ENCODE measurements at places on chromosomes 3 and 15. TPM values are rescaled to one million over a fixed set of nuclear protein-coding genes. Genes with fewer than 3 reads are reported as not detected.

Gene GOLGA8J
- total RNA-seq: not detected

Gene SCN11A
- total RNA-seq: not detected

Gene OSBPL10
- total RNA-seq: 25.5 TPM

- no peaks in the 10 kb centered on the region for H3K36me3 ChIP-seq
- no peak overlapping the region for H3K27ac ChIP-seq
- H3K4me3 ChIP-seq: no peak overlapping the region
- no peaks in the 10 kb centered on the region for H3K27me3 ChIP-seq
Measured at GRCh38 chr3:152058856-152059255, 185.4 kb downstream of the SUCNR1 start.

GRCh38 chr3:3309887-3310286 lies 130.4 kb upstream of the CRBN start:
- H3K36me3 ChIP-seq: no peaks in the 10 kb centered on the region
- H3K27ac ChIP-seq: no peak overlapping the region
- H3K4me3 ChIP-seq: no peak overlapping the region
- H3K4me1 ChIP-seq: no peaks in the 10 kb centered on the region

DNA sequence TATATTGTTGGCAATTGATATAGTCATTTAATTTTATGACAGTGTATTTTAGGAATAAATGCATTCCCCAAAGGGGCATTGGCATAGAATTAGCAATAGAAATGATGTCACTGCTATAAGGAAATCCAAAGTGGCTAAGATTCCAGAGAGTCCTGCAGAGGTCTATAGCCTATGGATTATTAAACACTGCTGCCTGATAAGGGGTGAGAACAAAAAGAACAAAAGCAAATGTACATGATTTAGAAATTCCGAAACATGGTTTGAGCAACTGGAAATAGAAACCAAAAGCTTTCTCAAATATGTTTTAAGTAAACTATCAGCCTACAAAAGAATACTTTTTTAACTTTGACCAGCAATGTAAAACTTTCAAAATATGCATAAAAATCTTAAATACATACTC lies 280.1 kb upstream of the RASGRP1 start:
- H3K36me3 ChIP-seq: no peaks in the 10 kb centered on the region
- H3K4me3 ChIP-seq: no peak overlapping the region
- no peak overlapping the region for H3K27ac ChIP-seq
- H3K4me1 ChIP-seq: no peaks in the 10 kb centered on the region
- no peaks in the 10 kb centered on the region for H3K27me3 ChIP-seq

DNA sequence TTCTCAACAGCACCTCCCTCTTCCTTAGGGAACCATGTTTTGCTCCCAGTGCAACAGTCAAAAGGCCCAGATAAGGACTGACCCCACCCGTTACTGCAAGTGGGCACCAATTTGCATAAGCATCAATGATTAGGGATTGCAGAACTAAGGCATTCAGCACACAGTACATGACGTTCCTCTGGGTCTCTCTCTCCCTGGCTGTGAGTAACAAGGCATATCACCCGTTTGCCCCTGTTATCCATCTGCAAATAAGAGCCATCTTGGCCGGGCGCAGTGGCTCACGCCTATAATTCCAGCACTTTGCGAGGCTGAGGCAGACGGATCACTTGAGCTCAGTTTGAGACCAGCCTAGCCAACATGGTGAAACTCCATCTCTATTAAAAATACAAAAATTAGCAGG lies 18.8 kb downstream of the MAGI1 start:
- no peaks in the 10 kb centered on the region for H3K36me3 ChIP-seq
- H3K4me3 ChIP-seq: no peak overlapping the region
- H3K27ac ChIP-seq: no peak overlapping the region
- H3K27me3 ChIP-seq: no peaks in the 10 kb centered on the region

DNA sequence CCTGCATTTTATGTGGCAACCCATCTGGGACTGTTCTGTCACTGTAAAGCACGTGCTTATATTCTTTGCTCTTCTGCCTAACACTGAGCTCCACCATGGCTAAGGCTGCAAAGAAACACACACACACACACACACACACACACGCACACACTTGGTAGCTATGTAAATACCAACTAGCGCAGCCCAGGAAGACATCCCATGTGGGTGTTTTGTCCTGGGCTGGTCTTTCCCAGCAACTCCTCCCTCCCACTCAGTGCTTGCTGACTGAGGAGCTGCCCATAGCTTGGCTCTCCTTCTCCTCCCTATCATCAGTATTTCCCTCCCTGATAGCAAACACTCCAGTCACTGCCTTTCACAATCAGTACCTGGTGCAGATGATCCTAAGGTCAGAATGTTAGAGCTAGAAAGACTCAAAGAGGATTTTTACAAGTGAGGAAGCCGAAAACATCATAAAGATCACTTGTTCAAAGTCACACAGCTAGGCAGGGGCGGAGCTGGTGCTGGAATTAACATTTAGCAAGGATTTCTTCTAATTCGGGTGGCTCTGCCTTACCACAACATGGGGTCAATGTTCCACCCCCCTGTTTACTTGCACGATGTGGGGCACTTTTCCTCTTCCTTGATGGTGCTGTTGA lies 377.1 kb upstream of the TBL1XR1 start:
- H3K36me3 ChIP-seq: no peaks in the 10 kb centered on the region
- H3K27me3 ChIP-seq: no peaks in the 10 kb centered on the region
- no peak for ATAC-seq
- no peaks in the 10 kb centered on the region for H3K4me1 ChIP-seq
- H3K27ac ChIP-seq: no peak overlapping the region

Gene BFSP2
- not detected for total RNA-seq

DNA sequence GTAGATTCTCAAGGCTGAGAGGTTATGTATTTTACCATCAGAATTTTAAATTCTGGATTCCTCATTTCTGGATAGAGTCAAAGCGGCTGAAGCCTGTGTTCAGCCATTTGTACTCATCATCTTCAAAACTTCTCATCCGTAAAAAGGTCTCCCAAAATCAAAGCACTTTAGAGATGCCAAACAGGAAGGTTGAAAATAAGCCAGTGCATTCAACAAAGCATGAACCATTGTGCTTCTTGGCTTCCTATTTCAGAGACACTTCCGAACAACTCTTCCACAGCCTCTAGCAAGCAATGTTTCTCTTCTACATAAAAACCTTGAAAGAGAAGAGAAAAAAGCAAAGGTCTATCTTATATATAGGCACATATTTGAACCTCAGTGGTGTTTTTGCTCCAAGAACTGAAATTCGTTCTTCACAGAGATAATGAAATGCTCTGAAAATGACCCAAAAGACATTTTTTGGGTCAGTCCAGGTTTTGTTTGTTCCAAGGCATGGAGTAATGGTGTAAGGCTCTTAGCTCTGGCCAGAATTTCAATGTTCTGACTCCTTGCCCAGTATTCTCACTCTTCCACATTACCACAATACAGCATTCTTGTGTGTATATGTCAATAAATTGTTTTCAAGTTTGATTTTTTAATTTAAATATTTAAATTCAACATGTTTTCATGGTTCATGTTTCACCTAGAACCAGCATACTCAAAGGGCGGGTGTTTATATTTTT lies 163.1 kb downstream of the STAC start:
- H3K4me1 ChIP-seq: no peaks in the 10 kb centered on the region
- no peak overlapping the region for H3K4me3 ChIP-seq
- no peak overlapping the region for H3K27ac ChIP-seq
- H3K36me3 ChIP-seq: no peaks in the 10 kb centered on the region

DNA sequence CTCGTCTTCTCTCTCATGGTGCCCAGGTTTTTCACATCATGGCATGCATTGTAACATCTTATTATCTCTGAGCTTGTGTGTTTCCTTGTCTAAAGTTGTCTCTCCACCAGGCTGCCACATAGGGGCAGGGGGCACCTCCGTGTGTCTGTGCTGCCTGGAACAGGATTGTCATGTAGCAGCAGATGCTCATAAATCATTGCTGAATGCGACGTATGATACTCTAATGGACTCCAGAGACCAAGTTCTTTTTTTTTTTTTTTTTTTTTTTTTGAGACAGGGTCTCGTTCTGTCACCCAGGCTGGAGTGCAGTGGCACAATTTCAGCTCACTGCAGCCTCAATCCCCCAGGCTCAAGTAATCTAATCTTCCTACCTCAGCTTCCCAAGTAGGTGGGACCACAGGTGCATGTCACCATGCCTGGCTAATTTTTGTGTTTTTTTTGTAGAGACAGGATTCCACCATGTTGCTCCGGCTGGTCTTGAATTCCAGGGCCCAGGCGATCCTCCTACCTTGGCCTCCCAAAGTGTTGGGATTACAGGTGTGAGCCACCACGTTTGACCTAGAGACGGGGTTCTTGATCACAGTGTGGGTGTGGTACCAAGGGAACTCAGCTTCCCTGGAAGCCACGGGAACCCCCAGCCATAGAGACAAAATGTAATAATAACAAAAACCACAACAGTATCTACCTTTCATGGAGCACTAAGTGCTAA lies 4.7 kb upstream of the DNASE1L3 start:
- no peak for ATAC-seq
- no peak overlapping the region for H3K4me3 ChIP-seq
- H3K27ac ChIP-seq: no peak overlapping the region
- H3K36me3 ChIP-seq: no peaks in the 10 kb centered on the region

- no peaks in the 10 kb centered on the region for H3K36me3 ChIP-seq
- H3K27ac ChIP-seq: no peak overlapping the region
- peaks cover 13% of the 10 kb centered on the region for H3K4me1 ChIP-seq
Measured at GRCh38 chr3:170584585-170585007, 1.3 kb downstream of the SLC7A14 start.

DNA sequence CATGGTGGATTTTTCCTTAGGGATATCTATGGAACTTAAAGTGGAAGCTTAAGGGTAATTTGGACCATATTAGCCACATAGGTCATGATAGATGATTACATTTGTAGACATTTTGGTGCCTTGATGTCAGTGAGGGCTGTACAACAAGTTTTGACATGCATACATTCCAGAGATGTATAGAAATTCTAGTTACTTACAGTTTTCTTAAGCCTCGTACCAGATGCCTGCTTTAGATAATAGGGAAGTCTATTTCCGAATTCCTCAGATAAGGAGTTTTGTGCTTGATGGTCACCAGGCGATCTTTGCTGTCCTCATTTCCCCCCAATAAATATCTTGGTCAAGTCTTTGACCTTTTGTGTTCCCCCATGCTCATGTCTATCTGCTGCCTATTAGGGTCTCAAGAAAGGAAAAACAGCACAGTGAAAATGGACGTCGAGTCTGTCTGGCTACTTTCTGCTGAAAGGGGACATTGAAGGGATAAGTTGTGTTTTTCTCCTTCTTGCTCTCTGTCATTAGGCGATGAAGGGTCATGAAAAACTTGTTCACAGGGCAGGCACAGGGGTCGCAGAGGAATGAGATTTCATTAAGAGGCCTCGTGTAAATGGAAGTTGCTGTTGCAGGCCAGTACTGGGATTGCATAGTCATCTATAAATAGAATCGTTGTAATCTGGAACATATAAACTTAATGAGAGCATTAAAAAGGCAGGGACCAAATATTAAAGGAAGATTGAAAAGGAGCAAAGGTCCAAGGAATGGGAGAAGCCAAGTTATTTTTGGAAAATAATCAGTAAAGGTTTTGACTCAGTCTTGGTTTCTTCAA lies 20.0 kb upstream of the SENP7 start:
- no peak overlapping the region for H3K27ac ChIP-seq
- ATAC-seq: no peak

GRCh38 chr3:158568784-158569183 lies 2.2 kb upstream of the MLF1 start:
- H3K36me3 ChIP-seq: no peaks in the 10 kb centered on the region
- ATAC-seq: no peak
- no peak overlapping the region for H3K4me3 ChIP-seq
- H3K27ac ChIP-seq: no peak overlapping the region
- peaks cover 23% of the 10 kb centered on the region for H3K4me1 ChIP-seq

Gene RPUSD2
- 11.6 TPM for total RNA-seq

- no peak overlapping the region for H3K27ac ChIP-seq
- no peaks in the 10 kb centered on the region for H3K4me1 ChIP-seq
- H3K36me3 ChIP-seq: no peaks in the 10 kb centered on the region
Measured at GRCh38 chr15:51186181-51186705, 91.5 kb upstream of the TNFAIP8L3 start.

Gene GOLGA8R
- 4.0 TPM for total RNA-seq

Gene CCR3
- not detected for total RNA-seq

DNA sequence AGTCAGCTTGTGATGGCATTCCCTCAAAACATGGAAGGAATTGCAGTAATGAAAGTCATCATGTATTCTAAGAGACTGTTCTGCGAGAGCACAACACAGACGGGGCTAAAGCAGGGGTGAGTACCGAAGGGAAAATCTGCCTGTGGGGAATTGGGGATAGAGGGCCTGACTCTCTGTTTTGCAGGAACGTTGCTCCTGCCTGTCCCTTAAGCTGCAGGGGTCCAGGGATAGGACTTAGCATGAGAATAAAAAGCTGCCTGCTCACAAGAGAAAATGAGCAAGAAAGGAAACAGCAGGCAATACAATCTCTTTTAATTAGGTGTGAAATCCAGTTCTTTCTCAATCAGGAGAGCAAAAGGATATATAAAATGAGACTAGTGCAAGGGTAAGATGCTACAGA lies 62.2 kb downstream of the TIGIT start:
- no peaks in the 10 kb centered on the region for H3K4me1 ChIP-seq
- no peaks in the 10 kb centered on the region for H3K36me3 ChIP-seq
- H3K4me3 ChIP-seq: no peak overlapping the region
- no peak overlapping the region for H3K27ac ChIP-seq
- no peak for ATAC-seq

Gene UCN2
- total RNA-seq: 0.19 TPM

DNA sequence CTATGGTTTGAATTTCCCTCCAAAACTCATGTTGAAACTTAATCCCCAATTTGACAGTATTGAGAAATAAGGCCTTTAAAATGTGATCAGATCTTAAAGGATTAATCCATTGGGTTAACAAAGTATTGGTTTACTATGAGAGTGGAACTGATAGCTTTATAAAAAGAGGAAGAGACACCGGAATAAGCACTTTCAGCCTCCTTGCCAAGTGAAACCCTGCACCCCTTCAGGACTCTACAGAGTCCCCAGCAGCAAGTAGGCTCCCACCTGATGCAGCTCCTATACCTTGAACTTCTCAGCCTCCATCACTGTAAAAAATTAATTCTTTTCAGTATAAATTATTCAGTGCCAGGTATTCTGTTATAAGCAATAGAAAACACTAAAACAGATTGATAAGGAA lies 348.3 kb downstream of the CGGBP1 start:
- H3K36me3 ChIP-seq: no peaks in the 10 kb centered on the region
- H3K4me3 ChIP-seq: no peak overlapping the region
- no peak for ATAC-seq
- H3K4me1 ChIP-seq: no peaks in the 10 kb centered on the region
- no peak overlapping the region for H3K27ac ChIP-seq

- no peak for ATAC-seq
- no peaks in the 10 kb centered on the region for H3K36me3 ChIP-seq
- H3K27ac ChIP-seq: no peak overlapping the region
- H3K27me3 ChIP-seq: no peaks in the 10 kb centered on the region
Measured at GRCh38 chr3:14514323-14514720, 25.8 kb downstream of the GRIP2 start.

GRCh38 chr3:170866499-170866898 lies 3.5 kb downstream of the RPL22L1 start:
- H3K36me3 ChIP-seq: peaks cover 5% of the 10 kb centered on the region
- H3K4me1 ChIP-seq: peaks cover 10% of the 10 kb centered on the region
- H3K27ac ChIP-seq: no peak overlapping the region
- H3K27me3 ChIP-seq: no peaks in the 10 kb centered on the region
- no peak for ATAC-seq

Gene NEO1
- 28.3 TPM for total RNA-seq

Gene AP4E1
- total RNA-seq: 15.4 TPM

Gene ASB14
- total RNA-seq: not detected

GRCh38 chr3:105456017-105456416 lies 89.3 kb downstream of the ALCAM start:
- ATAC-seq: no peak
- H3K36me3 ChIP-seq: no peaks in the 10 kb centered on the region
- H3K4me1 ChIP-seq: no peaks in the 10 kb centered on the region
- H3K4me3 ChIP-seq: no peak overlapping the region
- no peak overlapping the region for H3K27ac ChIP-seq
- H3K27me3 ChIP-seq: no peaks in the 10 kb centered on the region

Data from gastroesophageal sphincter (tissue), 4 donors.